Endodermal cell (in vitro differentiated cells): ENCODE measurements at places on chromosomes 13 and 19. TPM values are rescaled to one million over a fixed set of nuclear protein-coding genes. Genes with fewer than 3 reads are reported as not detected.

Gene MATK
- total RNA-seq, result 4.8 and 5.8 TPM in 2 replicates

GRCh38 chr19:33386361-33386858 is 12.9 kb downstream of the CEBPG start:
- no peak for DNase-seq

DNA sequence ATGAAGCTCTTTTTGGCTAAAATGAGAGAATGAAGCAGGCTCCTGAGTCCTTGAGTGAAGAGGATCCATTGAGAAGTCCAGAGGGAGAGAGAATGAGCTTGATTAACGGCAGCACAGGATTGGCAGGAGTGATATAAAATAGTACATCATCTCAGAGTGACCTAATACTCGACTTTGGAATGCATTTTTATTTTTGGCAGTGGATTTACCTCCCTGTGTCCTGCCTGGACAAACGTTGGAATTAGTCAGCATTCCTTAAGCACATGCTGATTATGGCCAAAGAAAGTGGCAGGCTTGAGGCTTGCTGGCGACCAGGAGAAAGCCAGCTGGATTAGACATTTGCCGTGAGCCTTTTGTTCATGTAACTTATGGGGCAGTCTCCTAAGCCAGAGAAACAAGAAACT is 22.9 kb downstream of the LRCH1 start:
- no peak for DNase-seq

GRCh38 chr13:94415500-94416237 is 63.8 kb downstream of the DCT start:
- DNase-seq, result no peak

DNA sequence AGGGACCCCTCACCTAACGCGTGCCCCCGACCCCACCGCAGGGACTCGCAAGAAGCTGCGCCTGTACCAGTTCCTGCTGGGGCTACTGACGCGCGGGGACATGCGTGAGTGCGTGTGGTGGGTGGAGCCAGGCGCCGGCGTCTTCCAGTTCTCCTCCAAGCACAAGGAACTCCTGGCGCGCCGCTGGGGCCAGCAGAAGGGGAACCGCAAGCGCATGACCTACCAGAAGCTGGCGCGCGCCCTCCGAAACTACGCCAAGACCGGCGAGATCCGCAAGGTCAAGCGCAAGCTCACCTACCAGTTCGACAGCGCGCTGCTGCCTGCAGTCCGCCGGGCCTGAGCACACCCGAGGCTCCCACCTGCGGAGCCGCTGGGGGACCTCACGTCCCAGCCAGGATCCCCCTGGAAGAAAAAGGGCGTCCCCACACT is 4.7 kb upstream of the MYBPC2 start:
- DNase-seq, result peak; percentile 91

- DNase-seq, result no peak
These were observed 38.2 kb downstream of the PDS5B start for GRCh38 chr13:32624441-32624840.

Gene KLK1
- 0.82 to 2.1 TPM (median 1.1 TPM) in 3 replicates for total RNA-seq

GRCh38 chr19:39328046-39328705 is 7.5 kb upstream of the LRFN1 start:
- DNase-seq, result peak; percentile 97

Gene VAV1
- not detected in 3 replicates for total RNA-seq

Gene LIG1
- total RNA-seq, result 85.0 and 91.6 TPM in 2 replicates

DNA sequence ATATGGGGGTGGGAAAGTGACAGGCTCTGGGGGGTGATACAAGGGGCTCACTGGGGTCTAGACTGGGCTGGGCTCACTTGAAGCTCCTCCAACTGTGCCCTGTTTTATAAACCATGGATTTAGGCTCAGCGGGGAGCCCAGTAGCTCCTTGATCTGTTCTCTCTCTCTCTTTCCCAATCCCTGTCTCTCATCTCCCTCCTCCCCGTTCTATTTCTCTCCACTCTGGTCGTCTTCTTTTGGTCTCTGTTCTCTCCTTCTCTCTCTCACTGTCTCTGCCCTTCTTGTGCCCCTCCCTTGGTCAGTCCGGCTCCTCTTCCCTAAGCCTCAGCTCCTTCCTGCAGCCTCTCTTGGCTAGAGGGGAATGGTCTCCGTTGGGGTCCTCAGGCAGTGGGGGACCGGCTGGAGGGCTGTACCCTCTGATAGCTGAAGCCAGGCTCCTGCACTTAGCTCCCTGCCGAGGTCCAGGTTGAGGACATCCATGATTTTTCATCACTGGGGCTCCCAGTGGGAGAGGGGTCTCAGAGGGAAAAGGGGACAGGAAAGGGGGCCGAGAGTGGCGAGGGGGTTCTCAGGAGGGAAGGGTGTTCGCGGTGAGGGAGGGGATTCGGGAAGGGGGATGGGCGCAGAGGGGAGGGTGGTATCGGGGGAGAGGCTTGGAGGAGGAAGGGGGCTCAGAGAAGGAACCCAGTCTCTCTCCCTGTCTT is 8.5 kb downstream of the UNC13A start:
- peak; percentile 51 for DNase-seq

DNA sequence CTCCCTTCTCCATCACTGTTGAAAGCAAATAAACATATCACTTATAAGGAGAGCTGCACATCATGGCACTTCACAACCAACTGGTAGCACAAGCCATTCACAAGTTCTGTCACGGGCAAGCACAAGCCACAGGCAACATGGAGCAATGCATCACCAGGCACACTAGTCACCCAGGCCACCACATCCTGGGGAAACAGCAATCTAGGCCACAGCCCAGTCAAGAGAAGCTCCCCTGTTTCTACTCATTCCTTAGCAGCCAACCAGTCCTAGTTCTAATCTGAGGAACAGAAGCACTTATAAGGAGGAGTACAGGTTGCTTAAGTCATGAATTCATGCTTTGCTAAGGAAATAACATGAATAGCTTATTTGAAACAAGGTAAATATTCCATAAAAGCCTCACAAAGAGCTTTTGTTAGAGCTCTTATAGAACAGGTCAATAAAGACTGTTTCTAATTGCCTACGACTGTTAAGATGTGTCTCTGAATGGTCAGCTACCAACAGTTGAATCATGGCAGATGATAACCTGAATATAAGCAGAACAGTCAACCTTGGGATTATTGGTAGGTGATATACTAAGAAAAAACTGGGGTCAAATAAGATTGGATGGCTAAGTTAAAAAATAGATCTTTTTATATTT is 169.0 kb downstream of the TBC1D4 start:
- DNase-seq, result no peak

Gene MYH14
- 15.1 and 16.7 TPM in 2 replicates for total RNA-seq

DNA sequence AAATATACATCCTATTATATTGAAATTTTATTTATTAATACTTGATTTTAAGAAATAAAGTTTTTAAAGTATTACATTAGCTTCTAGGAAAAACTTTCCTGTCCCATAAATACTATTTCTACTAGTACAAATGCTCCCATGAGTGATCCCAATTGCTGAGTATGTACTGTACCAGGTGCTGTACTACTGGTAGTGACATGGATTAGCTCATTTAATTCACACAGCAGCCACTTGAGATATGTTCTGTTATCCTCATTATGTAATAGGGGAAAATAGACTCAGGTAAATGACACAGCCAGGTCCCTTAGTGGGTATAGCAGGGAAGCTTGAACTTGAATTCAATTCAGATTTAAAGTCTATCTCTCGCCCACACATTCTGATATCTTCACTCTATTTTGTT is 363.1 kb downstream of the FGF14 start:
- no peak for DNase-seq

DNA sequence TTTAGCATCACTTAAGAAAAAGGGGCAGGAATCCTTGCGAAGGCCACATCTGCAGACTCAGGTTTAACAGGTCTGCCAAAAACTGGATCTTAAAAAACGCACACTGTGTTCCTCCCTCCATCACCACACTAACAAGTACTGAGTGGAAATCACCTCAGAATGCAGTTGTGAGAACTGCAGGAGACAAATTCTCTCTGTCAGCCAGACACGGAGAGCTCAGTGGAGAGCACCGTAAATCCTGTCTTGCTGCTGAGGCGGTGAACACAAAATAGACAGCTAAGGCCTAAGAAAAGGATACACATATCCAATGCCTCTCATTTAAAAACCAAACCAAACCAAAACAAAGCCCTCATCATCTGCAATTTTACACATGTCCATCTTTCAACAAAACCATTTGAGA is 1287.6 kb downstream of the EFNB2 start:
- DNase-seq, result no peak

Gene ZNF681
- 3.2 to 4.1 TPM (median 3.5 TPM) in 3 replicates for total RNA-seq

DNA sequence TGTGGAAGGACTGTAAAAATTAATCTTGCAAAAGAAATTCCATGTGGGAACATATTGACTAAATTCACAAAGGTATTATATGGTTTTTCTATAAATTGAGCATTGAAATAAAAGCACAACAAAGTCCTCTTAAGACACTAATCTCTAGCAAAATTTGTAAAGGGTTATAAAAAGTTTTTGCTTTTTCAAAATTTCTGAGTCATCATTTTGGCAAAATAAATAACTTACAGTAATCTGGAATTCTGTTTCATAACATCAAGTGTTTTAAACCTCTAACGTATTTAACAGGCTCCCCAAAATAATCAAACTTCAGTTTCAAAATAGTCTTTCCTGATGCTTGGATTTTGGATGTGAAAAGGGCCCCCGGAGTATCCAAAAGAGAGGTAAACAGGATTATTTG is 26.0 kb downstream of the MED4 start:
- no peak for DNase-seq

DNA sequence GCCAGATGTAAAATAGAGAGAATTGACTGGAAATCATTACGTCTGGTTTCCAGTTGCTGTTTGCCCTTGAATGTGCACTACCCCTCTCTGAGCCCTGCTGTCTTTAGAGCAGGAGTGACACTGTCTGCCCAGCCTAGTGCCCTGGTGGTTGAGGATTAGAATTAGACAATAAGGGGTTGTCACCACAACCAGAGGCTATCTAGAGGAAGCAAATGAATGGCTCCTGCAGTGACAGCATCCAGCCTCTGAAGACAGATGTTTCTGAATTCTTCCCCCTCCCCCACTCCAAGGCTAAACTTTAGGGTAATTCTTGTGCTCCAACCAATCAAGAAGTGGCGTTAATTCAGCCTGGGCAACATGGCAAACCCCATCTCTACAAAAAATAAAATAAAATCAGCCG is 2.0 kb downstream of the RAB8A start:
- no peak for DNase-seq

Gene C19orf85
- total RNA-seq, result 2.3 and 3.1 TPM in 2 replicates

DNA sequence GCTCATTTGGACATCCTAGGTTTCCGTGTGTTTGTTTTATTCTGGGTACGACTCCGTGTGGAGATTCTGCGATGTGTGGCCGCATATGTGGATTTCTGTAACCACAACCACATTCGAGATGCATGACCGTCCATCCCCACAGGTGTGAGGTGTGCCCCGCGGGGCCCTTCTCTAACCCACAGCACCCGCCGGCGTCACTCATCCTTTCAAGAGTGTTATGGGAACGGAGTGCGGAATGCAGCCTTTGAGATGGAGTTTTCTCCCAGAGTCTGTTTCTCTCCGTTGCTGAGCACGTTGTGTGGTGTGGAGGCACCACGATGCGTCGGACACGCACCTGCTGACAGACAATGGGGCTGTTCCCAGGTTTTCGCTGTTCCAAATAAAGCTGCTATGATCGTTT is 40.0 kb downstream of the C13orf46 start:
- no peak for DNase-seq

- DNase-seq, result no peak
These were observed 41.2 kb upstream of the ZNF835 start for GRCh38 chr19:56712611-56713276.

- no peak for DNase-seq
These were observed 61.4 kb downstream of the USP12 start for GRCh38 chr13:27110056-27110746.

DNA sequence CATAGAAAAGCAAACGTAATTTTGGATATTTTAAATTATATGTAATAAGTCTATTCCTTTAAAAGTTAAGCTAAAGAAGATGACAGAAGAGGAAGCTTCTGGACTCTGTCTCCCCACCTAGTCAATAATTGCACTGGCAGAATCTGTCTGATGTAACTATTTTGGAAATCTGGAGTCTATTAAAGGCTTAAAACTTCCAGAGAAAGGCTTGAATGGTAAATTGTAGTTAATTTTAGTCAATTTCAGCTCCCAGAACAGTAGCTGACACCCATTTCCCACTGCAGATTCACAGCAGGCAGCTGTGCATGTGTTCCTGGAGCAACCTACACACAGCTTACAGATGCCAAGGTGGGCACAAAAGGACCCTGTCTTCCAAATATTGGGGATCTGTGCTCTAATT is 304.1 kb downstream of the PCDH20 start:
- no peak for DNase-seq

Gene NXNL1
- not detected in 2 replicates for total RNA-seq

DNA sequence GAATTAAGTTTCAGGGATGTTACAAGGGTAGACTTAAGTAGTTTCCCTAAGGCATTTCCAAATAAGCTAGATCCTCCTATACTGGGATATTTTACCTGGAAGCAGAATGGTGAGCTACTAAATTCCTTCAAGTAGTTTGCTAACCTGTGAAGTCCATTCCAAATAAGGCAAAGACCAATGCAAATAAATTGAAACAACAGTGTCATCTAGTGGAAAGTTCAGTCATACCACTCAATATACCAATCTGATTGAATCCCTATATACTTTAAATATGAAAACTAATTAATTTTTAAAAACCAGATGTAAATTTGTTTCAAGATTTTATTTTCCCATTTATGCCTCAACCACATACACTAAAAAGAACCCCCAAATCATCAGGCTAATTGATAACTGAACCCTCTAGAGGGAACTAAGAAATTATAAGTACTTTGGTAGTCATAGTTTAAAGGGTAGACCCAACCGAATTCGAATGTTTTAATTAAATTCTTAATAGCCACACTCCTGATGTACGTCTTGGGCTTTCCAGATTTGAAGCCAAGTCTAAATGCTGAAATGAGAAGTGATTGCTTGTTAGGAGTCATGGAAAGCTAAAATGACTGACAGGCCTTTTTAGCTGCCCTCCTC is 223.7 kb downstream of the TBC1D4 start:
- no peak for DNase-seq

- DNase-seq, result no peak
These were observed 14.3 kb upstream of the ZNF254 start for GRCh38 chr19:24072720-24073119.

DNA sequence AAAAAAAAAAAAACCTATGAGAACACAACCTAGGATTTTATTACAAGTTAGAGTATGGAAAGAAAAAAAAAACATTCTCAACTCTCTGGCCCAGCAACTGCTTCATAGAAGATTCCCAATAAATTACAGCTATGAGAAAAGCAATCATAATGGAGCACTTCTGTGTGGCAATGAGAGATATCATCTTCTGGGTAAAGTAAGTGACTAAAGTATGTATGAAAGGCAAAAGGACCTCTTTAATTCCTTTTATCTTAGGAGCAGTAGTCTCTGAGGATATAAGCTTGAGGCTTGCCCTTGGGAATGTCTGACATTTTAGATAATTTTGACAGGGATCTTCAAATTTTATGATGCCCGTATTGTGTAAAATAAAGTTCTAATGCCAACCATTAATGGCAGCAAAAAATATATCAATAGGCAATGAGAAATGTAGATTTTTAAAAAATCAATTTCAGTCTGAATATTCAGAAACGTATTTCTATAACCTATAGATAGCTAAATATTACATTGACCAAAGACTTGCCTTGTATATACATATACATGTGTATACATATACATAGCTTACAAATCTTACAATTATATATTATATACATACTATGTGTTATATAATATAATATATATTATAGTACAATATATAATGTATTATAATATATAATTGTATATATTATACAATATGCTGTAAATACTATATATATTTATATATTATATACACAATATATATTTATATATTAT is 823.9 kb upstream of the SLITRK1 start:
- no peak for DNase-seq

Gene ZNF69
- total RNA-seq, result 18.1 and 24.6 TPM in 2 replicates

- no peak for DNase-seq
These were observed 109.7 kb upstream of the KLF12 start for GRCh38 chr13:74243637-74244526.
